ENCODE measurements at places on chromosomes 5 and 9. TPM values are rescaled to one million over a fixed set of nuclear protein-coding genes. Genes with fewer than 3 reads are reported as not detected.
A peak's percentile ranks its signal among the peaks of the same experiment; 100 is the strongest.

DNA sequence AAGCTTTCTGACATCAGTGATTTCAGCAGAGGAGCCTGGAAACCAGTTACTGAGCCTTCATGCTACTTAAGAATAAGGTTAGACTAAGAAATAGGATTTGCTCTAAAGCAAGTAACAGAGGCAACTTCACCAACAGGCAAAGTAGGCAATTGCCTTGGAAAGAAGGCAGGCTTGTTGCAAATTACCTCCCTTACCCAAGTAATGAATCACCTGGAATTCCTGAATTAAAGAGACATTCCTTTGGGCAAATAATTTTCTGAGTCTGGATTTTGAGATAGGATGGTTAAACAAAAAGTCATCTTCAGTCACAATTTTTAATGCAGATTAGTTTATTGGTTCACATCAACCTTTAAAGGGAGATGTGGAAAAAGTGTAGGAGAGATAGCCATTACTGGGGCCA is 92.8 kb downstream of the ITGA1 start:
- H3K36me3 ChIP-seq: peaks cover 25% of the 10 kb centered on the region

Gene SEMA4D
- total RNA-seq: 525 TPM

GRCh38 chr9:137295849-137296669 is 6.0 kb downstream of the NRARP start:
- no peak overlapping the region for H3K27ac ChIP-seq
- H3K4me1 ChIP-seq: peaks cover 13% of the 10 kb centered on the region
- H3K36me3 ChIP-seq: no peaks in the 10 kb centered on the region
- no peak for DNase-seq
- peaks cover 53% of the 10 kb centered on the region for H3K27me3 ChIP-seq

Gene CCNO
- 0.26 TPM for total RNA-seq

DNA sequence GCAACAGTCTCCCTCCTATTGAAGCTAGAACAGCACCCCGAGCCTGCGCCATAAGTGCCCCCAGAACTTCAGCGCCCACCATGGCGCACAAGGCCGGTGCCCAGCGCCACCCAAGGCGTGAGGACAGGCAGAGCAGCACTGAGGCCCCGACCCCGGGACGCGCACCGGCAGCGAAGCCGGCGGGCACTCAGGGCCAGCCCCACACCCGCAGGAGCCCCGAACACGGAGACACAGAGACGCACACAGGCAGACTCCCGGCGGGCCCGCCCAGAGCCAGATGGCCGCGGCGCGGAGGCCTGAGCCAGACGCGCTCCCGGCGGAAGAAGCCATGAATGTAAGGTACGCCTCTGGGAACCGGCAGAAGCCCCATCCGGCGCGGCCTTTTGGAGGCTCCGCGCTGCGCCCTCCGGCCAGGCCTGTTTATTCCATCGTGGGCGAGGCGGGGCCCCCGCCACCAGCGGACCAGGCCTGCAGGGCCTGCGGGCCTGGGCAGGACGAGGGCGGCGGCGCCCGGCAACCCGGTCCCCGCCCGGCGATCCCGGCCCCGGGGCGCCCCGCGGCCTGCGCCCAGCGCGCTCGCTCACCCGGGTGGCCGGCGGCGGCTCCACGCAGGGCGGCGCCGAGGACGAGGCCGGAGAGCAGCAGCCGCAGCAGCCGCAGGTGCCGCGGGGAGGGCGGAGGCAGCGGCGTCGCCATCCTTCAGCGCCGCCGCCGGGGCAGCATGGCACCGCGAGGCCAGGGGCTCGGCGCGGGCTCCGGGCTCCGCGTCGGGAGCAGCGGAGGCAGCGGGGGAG is 486 bp downstream of the NPDC1 start:
- H3K36me3 ChIP-seq: no peaks in the 10 kb centered on the region
- peaks cover 39% of the 10 kb centered on the region for H3K27me3 ChIP-seq
- no peak for DNase-seq
- H3K4me3 ChIP-seq: peak overlapping the region; percentile 71
- peaks cover 16% of the 10 kb centered on the region for H3K4me1 ChIP-seq

GRCh38 chr5:87029951-87030350 is 237.7 kb upstream of the RASA1 start:
- H3K27me3 ChIP-seq: no peaks in the 10 kb centered on the region
- peaks cover 8% of the 10 kb centered on the region for H3K36me3 ChIP-seq
- DNase-seq: no peak
- H3K4me3 ChIP-seq: no peak overlapping the region
- H3K4me1 ChIP-seq: peaks cover 9% of the 10 kb centered on the region

Gene ATOX1
- total RNA-seq: 78.1 TPM

DNA sequence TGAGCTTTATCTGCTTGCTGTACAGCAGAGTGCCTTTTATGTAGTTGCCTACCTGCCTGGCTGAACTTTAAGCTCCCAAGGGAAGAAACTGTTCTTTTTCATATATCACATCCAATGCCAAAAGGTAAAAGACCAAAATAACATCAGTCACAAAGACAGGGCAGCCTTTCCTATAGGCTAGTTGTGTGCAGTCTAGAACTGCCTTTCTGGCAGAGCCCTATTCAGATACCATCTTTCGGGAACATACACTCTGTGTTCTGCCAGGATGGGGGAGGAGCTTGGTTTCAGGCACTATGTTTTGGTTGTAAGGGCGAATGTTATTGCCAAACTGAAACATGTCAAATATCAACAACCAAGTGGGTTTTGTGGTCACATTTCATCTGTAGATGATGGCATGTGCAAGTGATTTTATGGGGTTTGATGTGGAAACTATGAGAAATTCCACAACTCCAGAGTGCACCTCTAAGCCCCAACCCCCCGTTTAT is 314.5 kb downstream of the ADGRV1 start:
- peaks cover 7% of the 10 kb centered on the region for H3K4me1 ChIP-seq
- no peaks in the 10 kb centered on the region for H3K36me3 ChIP-seq
- peaks cover 53% of the 10 kb centered on the region for H3K27me3 ChIP-seq
- DNase-seq: no peak
- no peak overlapping the region for H3K4me3 ChIP-seq
- no peak overlapping the region for H3K27ac ChIP-seq

- H3K4me3 ChIP-seq: no peak overlapping the region
- H3K36me3 ChIP-seq: no peaks in the 10 kb centered on the region
- no peak overlapping the region for H3K27ac ChIP-seq
Measured at GRCh38 chr9:106059886-106060285, 365.5 kb downstream of the TMEM38B start.

- H3K27me3 ChIP-seq: no peaks in the 10 kb centered on the region
- no peaks in the 10 kb centered on the region for H3K36me3 ChIP-seq
- H3K4me1 ChIP-seq: no peaks in the 10 kb centered on the region
- DNase-seq: no peak
- no peak overlapping the region for H3K27ac ChIP-seq
Measured at GRCh38 chr9:25808554-25808953, 130.3 kb upstream of the TUSC1 start.

GRCh38 chr5:30880514-30880913 is 313.0 kb upstream of the CDH6 start:
- no peaks in the 10 kb centered on the region for H3K4me1 ChIP-seq
- DNase-seq: no peak
- H3K36me3 ChIP-seq: no peaks in the 10 kb centered on the region
- no peaks in the 10 kb centered on the region for H3K27me3 ChIP-seq

- H3K36me3 ChIP-seq: peaks cover 5% of the 10 kb centered on the region
- no peak overlapping the region for H3K27ac ChIP-seq
- peaks cover 6% of the 10 kb centered on the region for H3K4me1 ChIP-seq
- no peak overlapping the region for H3K4me3 ChIP-seq
- H3K27me3 ChIP-seq: no peaks in the 10 kb centered on the region
- DNase-seq: no peak
Measured at GRCh38 chr9:37281541-37281940, 141.0 kb upstream of the GRHPR start.

DNA sequence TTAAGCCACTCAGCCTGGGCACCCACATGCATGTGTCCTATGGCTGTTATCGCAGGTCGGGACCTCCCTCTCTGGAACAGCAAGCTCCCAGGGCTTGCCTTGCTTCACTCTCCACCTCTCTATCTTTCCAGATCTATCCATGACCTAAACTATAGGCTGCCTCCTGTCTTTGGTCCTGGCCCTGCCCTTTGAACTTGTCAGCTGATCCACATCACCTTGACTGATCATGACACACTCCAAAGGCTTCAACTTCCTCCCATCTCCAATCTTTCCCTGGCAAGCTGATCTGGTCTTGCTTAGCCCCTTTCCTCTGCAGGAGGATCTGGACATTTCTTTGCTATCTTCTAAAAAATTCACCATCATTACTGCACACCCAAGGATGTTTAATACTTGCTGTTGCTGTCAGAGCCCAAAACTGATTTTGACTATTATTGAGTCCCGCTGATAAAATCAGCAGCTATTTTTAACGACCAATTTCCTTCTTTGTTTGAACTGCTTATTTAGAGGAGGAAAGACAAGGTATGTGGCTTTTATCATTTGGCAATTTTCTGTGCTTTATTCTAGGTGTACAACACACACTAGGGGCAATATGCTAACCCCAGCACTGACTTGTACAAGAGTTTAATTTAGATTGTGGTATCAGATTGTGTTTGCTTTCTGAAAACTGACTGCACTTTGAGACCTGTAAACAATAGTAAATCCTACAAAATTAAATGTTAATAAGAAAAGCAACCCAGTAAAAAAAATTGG is 33.5 kb downstream of the CARTPT start:
- no peak for DNase-seq
- no peaks in the 10 kb centered on the region for H3K36me3 ChIP-seq
- peaks cover 3% of the 10 kb centered on the region for H3K4me1 ChIP-seq
- H3K27me3 ChIP-seq: peaks cover 4% of the 10 kb centered on the region
- H3K4me3 ChIP-seq: no peak overlapping the region

Gene HRH2
- 21.4 TPM for total RNA-seq

GRCh38 chr9:84397151-84397728 is 56.7 kb upstream of the SLC28A3 start:
- H3K27me3 ChIP-seq: no peaks in the 10 kb centered on the region
- H3K4me3 ChIP-seq: no peak overlapping the region
- peak; percentile 71 for DNase-seq
- H3K4me1 ChIP-seq: no peaks in the 10 kb centered on the region

GRCh38 chr9:84371737-84372136 is 31.2 kb upstream of the SLC28A3 start:
- no peak overlapping the region for H3K27ac ChIP-seq
- peaks cover 10% of the 10 kb centered on the region for H3K27me3 ChIP-seq
- no peak overlapping the region for H3K4me3 ChIP-seq
- H3K4me1 ChIP-seq: no peaks in the 10 kb centered on the region
- H3K36me3 ChIP-seq: no peaks in the 10 kb centered on the region

DNA sequence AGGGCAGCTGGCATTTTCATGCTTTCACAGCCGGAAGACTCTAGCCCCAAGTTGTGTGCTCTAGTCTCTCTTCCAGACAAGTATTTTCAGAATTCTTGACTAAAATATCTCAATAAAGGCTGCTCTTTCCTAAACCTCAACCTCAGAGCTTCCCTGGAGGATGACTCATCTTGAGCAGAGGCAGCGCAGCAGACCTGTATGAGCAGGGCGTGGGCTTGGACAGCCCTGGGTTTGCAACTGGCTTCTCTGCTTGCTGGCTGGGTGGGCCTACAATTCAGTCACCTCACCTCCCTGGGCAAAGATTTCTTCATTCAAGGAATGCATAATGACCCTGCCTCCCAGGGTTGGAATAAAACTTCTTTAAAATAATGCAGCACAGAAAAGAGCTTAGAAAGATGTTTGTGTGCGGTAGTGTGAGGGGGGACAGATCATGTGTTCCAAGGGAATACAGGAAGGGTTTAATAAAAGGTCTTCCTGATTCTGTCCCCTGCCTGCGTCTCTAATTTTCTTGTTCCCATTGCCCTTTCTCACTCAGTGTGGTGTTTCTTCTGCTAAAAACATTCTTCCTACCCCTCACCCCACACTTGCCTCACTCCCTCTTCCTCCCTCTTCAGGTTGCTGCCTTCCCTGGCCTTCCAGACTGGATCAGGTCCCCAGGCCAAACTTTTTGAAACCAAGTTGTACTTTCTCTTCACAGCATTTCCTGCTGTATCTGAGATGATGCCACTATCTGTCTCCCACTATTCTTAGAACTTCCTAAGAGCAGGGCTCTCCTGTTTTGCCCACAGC is 39.4 kb upstream of the MAP1B start:
- H3K27me3 ChIP-seq: peaks cover 15% of the 10 kb centered on the region
- H3K4me1 ChIP-seq: no peaks in the 10 kb centered on the region
- H3K36me3 ChIP-seq: no peaks in the 10 kb centered on the region
- DNase-seq: no peak
- H3K27ac ChIP-seq: no peak overlapping the region

DNA sequence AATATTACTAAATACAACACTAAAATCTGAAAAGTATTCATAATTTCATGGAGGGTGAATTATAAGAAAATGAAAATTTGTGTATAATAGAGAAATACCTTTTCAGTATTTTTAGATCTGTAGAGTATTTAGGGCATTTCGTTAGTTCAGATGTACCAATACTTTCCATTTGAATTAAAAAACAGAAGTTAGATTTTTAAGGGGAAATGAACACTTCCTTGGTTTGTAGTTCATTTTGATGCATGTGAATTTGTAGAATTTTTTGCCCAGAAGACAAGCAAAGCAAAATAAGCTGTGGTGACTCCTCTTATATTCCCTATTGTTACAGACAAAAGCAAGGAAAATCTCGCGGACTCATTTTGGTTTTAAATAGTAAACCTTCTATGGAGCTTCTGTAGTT is 209.0 kb upstream of the RPS23 start:
- peaks cover 12% of the 10 kb centered on the region for H3K27me3 ChIP-seq
- DNase-seq: no peak
- no peak overlapping the region for H3K4me3 ChIP-seq

Gene PCDHA10
- not detected for total RNA-seq

GRCh38 chr5:141172381-141173204 is at the start of gene PCDHB7:
Gene PCDHB7 (plus strand): TSS chr5:141172644. CDS start chr5:141172836, 192 bp downstream.
- H3K27ac ChIP-seq: no peak within 1 kb of the TSS
- H3K36me3 ChIP-seq: peaks cover 3% of the 10 kb centered on the region
- no peak within 1 kb of the TSS for H3K4me3 ChIP-seq
- H3K4me1 ChIP-seq: no peaks in the 10 kb centered on the region
- no peak for DNase-seq
- peaks cover 5% of the 10 kb centered on the region for H3K27me3 ChIP-seq

Gene CDX1
- total RNA-seq: not detected

Gene GAS1
- 0.12 TPM for total RNA-seq

DNA sequence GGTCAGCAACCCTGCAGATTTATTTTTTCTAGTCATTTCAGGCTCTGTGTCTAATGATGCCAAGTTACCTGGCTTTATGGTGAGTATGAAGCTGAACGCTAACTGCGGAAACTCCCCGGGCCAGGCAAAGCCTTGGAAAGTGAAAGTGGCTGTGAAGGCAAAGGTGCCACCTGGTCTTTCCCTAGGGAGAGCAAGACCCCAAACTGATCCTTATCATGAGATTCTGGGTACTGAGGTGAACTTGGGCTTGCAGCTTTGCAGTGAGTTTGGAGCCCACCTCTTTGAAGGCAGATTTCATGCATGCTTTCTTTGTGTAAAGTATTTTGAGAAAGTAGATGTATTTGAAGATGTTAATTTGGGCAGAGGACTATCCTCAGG is 63.3 kb downstream of the CARTPT start:
- DNase-seq: no peak
- H3K4me1 ChIP-seq: peaks cover 12% of the 10 kb centered on the region
- peaks cover 29% of the 10 kb centered on the region for H3K27me3 ChIP-seq

Gene CCL27
- total RNA-seq: not detected

- no peaks in the 10 kb centered on the region for H3K4me1 ChIP-seq
- no peak overlapping the region for H3K27ac ChIP-seq
- no peaks in the 10 kb centered on the region for H3K27me3 ChIP-seq
- no peak overlapping the region for H3K4me3 ChIP-seq
- DNase-seq: no peak
Measured at GRCh38 chr9:79220251-79220650, 351.5 kb upstream of the TLE4 start.
